ENCODE measurements at places on chromosomes 12 and 14. TPM values are rescaled to one million over a fixed set of nuclear protein-coding genes. Genes with fewer than 3 reads are reported as not detected.

Gene TGFB3
- total RNA-seq: 108 TPM

Gene RGS6
- total RNA-seq: 0.11 TPM

Gene DIP2B
- 8.5 TPM for total RNA-seq

Gene ITGB7
- total RNA-seq: 1.6 TPM

Gene RNF212B
- not detected for total RNA-seq

Gene PTPRO
- total RNA-seq: 0.11 TPM

Gene ACOT6
- not detected for total RNA-seq

Gene CLEC2A
- not detected for total RNA-seq

Gene PMCH
- not detected for total RNA-seq
